AG20443 (cell line): ENCODE measurements at places on chromosomes 12 and 14.

DNA sequence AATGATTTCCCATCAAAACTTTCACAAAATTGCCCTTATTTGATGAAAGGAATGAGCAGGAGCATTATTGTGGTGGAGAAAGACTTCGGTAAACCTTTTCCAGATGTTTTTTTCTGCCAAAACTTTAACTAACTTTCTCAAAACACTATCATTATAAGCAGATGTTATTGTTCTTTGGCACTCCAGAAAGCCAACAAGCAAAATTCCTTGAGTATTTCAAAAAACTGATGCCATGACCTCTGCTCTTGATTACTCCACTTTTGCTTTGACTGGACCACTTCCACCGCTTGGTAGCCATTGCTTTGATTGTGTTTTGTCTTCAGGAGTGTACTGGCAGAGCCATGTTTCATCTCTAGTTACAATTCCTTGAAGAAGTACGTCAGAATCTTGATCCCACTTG lies 29.7 kb upstream of the RAB21 start:
- peak; percentile 12 for DNase-seq

- DNase-seq: no peak
Measured at GRCh38 chr12:111438481-111438880, 32.8 kb downstream of the SH2B3 start.

- DNase-seq: peak; percentile 13
Measured at GRCh38 chr12:90211017-90211416, 502.4 kb upstream of the ATP2B1 start.

DNA sequence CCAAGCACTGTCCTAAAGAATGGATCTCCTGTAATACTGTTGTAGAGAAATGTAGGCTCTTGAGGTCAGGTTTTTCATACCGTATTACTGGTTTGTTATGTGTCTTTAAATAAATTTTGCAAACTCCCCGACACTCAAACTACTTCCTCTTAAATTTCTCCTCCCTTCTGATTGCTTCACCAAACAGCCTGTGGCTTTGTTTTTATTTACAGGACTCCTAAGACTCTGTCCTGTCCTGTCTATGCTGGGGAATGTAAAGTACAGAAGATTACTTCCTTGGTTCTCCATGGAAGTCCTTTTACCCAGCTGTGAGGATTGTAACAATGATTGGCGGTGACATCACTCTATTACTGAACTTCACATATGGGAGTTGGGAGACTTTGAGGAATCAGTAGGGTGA lies 873.5 kb downstream of the DIO2 start:
- no peak for DNase-seq

DNA sequence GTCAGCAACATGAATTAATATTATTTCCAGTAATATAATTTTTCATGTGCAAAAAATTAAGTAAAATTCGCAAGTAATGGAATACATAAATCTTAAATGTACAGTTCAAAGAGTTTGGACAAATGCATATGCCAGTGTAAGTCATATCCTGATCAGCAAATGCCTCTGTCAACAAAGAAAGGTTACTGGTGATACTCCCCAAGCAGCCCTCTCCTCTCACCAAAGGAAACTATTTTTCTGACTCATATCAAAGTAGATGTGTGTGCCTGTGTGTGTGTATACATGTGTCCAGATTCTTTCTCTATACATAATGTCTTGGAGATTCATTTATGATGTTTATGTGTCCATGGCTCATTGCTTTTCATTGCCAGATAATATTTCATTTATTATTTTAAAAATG lies 1035.0 kb downstream of the SLC16A7 start:
- no peak for DNase-seq

DNA sequence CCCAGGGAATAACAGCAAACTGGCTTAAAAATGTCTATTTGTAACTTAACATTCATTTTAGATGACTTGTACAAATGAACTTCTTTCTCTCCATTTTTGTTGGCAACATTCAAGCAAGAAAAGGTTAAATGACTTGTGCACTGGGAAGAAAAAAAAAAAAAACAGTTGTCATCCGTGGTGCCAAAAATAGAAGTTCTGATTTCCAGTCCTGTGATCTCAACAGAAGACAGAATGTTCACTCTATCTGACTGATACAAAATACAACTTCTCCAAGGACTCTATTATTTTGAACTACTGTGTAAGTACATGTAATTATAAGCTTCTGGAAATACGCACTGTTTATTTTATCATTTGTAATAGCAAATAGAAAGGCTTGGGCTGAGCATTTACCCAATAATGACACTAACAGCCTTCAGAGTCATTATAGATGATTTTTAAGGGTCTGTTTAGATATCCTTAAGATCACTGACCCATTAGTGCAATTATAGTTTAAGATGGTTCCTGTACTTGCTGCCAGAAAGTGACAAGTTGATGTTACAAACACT lies 59.9 kb downstream of the LIN7A start:
- no peak for DNase-seq

- no peak for DNase-seq
Measured at GRCh38 chr12:62654326-62655241, 188.0 kb downstream of the MON2 start.

DNA sequence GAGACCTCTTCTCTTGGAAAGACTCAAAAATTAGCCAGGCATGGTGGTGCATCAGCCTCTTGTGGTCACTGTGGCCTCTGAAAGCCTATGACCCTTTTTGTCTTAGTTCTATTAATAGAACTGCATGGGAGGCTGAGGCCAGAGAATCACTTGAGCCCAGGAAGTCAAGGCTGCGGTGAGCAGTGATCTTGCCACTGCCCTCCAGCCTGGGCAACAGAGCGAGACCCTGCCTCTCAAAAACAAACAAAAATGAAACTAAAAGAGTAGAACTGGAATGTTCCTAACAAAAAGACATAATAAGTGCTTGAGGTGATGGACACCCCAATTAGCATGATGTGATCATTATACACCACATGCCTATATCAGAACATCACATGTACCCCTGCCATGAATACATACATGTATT lies 197.0 kb upstream of the EEA1 start:
- no peak for DNase-seq

- peak; percentile 2 for DNase-seq
Measured at GRCh38 chr14:99312106-99312505, 40.1 kb upstream of the BCL11B start.

DNA sequence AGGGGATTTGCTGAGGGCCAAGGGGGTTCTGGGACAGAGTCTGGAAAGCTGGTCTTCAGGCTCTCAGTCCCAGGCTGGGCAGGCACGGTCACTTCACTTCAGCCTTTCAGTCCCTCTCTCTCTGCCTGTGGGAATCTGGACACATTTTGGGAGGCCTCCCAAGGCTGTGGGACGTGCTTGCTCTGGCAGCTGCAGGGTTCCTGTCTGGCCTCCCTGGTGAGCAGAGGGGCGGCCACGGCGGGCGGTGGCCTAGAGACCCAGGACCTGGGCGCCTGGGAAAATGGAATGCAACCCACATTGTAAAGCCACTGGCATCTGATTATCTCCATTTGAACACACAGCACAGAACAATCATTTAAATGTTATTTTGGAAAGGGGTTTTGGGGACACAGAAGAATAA lies 10.1 kb upstream of the ALDH2 start:
- no peak for DNase-seq

- no peak for DNase-seq
Measured at GRCh38 chr12:114750917-114751316, 66.9 kb upstream of the TBX3 start.

- no peak for DNase-seq
Measured at GRCh38 chr14:79601579-79601978, 609.7 kb downstream of the DIO2 start.

DNA sequence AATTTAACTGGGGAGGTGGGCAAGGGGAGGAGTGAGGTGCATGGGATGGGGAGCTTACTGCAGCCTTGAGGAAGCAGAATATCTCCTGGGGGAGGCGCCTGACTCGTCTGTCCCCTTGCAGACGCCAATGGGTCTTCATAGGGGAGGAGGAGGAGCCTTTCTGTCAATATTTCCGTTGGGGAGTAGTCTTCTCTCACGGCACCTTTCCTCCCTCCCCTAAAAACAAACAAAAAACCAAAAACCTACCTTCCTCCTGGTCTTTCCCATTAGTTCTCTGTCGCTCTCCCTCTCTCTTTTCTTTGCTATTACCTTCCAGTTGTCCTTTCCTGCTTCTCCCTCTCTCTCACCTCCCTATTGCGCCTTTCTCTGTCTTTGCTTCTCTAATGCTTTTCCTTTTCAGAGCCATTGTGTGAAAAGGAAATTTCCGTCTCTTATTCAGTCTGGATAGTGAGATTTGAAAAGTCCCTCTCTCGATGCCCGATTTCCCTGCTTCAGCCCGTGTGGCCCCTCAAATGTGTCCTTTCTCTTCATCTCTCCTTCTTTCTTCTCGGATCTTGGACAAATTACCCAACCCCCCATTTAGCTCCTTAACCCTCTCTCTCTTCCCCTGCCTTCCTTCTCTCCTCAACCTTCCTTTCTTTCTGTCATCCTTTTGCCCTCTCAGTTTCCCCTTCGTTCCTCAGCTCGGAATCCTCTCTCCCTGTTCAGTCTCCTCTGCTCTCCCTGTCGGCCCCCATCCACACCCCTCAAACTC lies 5.9 kb downstream of the GPR84 start:
- DNase-seq: peak; percentile 42

DNA sequence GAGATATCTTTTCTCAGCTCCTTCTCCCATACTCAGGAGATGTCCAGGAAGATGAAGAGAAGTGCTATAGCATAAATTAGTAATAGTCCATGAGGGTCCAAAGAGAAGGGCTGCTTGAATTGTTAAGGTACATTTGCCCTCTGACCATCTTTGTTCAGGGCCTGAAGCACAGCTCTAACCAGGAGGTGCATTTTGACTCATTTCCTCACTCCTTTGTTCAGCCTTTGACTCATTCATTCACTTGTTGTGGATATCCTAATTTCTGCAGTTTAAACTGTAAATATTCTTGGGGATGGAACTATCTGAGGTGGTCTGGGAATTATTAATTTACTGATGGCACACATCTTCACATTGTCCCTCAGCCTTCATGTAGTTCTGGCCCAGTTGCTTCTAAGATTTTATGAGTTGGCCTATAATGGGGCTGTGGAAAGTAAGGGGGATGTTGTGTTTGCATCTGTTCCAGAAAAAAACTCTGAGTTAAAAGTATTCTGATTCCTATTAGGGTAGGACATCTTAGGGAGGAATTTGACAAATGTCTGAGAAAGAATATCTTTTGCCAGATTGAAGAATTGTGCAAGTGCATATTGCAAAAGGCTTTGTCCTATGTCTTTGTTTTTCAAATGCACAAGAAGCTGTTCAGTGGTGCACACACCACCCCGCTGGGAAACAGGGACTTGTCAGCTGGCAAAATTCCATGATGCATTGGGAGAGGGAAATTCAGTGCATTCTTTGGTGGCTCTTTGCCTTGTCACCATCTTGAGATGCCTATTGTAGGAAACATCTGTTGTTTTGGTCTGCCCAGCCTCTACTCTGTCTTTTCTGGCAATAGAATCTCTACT lies 22.1 kb downstream of the SMOC1 start:
- DNase-seq: no peak

DNA sequence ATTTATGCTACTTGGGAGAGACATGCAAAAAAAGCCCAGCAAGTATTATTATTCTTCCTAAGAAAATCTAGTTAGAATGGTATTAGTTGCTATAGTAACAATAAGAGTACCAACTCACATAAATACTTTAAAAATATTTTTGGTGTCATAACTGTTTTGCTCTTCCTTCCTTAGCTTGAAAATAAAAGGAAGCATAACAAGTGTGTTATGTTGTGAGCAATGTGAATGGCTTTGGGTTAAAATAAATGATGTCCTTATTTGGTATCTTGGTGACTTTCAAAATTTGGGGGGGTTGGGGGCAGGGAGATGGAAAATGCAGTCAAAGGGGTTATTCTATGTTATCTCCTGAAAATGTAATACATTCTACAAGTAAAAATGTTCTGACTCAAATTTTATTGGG lies 91.0 kb downstream of the ELK3 start:
- DNase-seq: no peak

GRCh38 chr14:57382283-57382682 lies 8.1 kb upstream of the NAA30 start:
- DNase-seq: peak; percentile 62

DNA sequence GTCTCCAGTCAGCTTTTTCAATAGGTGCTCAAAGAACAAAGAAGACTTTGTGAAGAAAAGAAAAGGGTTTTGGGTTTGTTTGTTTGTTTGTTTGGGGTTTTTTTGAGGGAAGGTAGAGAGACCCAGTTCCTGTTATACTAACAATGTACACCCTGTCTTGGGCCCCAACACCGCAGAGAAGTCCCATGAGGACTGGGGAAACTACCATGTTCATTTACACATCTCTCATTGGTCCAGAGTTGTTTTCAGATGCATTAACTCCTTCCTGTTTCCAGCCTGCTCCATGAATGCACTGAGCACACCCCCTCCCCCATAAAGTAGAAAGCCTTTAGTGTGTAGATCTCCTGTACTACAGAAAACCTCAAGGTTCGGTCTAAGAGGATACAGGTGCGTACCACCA lies 51.1 kb upstream of the SLC8A3 start:
- DNase-seq: no peak

GRCh38 chr12:17204289-17205054 lies 598.5 kb upstream of the LMO3 start:
- no peak for DNase-seq

DNA sequence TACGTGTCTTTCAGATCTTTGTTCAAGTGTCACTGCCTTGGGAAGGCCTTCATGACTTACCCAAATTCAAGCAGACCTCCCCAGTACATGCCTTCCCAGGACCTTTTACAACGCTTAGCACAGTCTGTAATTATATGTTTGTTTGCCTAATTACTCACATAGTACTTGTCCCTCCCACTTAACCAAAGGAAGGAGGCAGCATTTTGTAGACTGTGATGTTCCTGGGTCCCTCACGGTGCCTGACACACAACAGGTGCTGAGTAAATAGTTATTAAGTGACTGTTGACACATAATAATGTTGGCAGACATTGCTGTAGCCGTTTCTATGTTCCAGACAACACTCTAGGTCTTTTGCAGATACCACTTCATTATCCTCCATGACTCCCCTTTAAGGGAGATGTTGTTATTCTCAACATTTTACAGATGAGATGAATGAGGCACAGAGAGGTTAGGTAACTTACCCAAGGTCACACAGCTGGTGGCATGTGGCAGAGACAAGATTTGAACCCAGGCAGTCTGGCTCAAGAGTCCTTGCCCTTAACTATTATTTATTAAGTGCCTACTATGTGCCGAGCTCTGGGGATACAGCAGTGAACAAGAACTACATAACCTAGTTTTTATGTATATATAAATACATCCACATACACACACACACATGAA lies 130.7 kb downstream of the PHETA1 start:
- no peak for DNase-seq

GRCh38 chr12:5399266-5399665 lies 32.6 kb upstream of the NTF3 start:
- no peak for DNase-seq
